ENCODE measurements at places on chromosomes 16 and 17. TPM values are rescaled to one million over a fixed set of nuclear protein-coding genes. Genes with fewer than 3 reads are reported as not detected.

KRT33B gene
- not detected for total RNA-seq

HSD17B2 gene
- 0.23 TPM for total RNA-seq

SLFN12L gene
- 0.16 TPM for total RNA-seq

DPEP3 gene
- 2.7 TPM for total RNA-seq

CCDC78 gene
- 20.8 TPM for total RNA-seq

ARHGAP23 gene
- total RNA-seq = 56.6 TPM

MYH2 gene
- total RNA-seq = 1.5 TPM

NPIPB9 gene
- total RNA-seq = 2.5 TPM

SMCR8 gene
- total RNA-seq = 18.0 TPM

TCAP gene
- total RNA-seq = 2.9 TPM

TEKT5 gene
- total RNA-seq = 0.60 TPM

SLC9A5 gene
- 10.3 TPM for total RNA-seq

- no peak for DNase-seq
Measured at GRCh38 chr17:28970879-28971278, 19.6 kb upstream of the PHF12 start.

GRCh38 chr16:9115277-9115676 lies 23.8 kb downstream of the HAPSTR1 start:
- no peak for DNase-seq

GRCh38 chr16:53052519-53053501 lies at the start of gene CHD9NB:
TSS of gene CHD9NB (minus strand) at chr16:53052897. CDS start at chr16:53044158, 8,739 bp downstream.
- DNase-seq = no peak

DNA sequence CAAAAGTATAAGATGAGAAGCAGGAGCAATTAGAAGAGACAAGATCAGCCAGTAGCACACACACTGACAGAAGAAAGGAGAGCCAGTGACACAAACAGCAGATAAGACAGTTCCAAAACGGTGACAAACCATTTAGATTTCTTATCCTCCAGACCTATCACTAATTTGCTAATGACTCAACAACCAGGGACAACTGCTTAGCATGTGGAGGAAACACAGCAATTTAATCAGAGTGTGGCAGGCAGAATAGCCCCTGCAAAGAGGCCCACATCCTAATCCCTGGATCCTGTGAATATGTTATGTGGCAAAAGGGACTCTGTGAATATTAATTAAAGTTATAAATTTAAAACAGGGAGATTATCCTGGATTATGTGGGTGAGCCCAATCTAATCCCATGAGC lies 81.1 kb downstream of the CACNG1 start:
- DNase-seq = no peak

DNA sequence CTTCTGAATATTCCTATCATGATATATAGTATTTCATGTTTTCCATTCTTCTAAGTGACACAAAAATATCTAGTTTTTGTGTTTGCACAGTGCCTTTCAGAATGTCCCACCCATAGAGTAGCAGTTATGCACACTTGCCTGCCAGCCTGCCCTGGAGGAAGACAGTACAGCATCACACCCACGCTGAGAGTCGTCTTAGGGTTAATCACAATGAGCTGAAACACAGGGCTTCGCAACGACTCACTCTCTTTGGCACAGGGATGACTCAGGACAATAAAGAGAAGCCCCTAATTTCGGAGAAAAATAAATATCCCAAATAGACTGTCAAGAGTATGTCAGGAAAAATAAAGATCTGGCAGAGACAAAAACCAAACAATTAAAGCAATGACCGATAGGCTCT lies 11.6 kb upstream of the NDUFAB1 start:
- DNase-seq = no peak

GRCh38 chr17:49886036-49886435 lies 38.2 kb upstream of the TAC4 start:
- no peak for DNase-seq

- DNase-seq = peak; percentile 86
Measured at GRCh38 chr16:4330277-4330874, 14.5 kb downstream of the GLIS2 start.

GRCh38 chr17:40069751-40070708 lies 7.3 kb downstream of the THRA start:
- no peak for DNase-seq

GRCh38 chr17:82419540-82419939 lies 1.2 kb upstream of the OGFOD3 start:
- no peak for DNase-seq

GRCh38 chr16:50884066-50884860 lies 142.4 kb downstream of the CYLD start:
- peak; percentile 87 for DNase-seq

DNA sequence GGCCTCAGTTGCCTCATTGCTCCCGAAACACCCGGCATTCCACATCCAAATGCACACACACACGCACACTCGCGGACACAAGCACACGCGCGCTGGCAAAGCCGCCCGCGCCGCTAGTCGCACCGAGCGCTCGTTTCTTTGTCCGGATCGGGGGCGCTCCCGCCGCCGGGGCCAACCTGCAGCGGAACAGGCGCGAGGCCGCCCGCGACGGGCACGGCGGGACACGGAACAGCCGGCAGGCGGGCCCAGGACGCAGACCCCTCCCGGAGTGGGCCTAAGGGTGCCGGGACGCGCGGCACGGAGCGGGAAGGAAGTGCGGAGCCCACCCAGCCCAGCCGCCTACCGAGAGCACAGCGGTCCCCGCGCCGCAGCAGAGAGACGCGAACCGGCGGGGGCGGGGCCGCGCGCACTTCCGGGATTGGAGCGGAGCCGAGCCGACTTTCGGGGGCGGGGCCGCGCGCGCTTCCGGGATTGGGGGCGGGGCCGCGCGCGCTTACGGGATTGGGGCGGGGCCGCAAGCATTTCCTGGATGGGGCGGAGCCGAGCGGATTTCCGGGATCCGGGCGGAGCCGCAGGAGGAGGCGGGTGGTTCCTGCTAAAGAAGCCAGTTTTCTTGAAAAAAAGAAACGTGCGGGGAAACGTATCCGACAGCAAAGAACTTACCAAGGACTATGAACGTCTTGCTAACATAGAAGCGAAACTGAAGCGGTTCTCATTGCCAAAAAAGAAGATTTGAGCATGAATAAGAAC lies at the start of gene CYBC1:
CYBC1 (minus strand) TSS at position 396 of the 750 bp plus-strand sequence. CDS start 1,498 bp downstream, outside the sequence.
- DNase-seq = peak; percentile 90

DNA sequence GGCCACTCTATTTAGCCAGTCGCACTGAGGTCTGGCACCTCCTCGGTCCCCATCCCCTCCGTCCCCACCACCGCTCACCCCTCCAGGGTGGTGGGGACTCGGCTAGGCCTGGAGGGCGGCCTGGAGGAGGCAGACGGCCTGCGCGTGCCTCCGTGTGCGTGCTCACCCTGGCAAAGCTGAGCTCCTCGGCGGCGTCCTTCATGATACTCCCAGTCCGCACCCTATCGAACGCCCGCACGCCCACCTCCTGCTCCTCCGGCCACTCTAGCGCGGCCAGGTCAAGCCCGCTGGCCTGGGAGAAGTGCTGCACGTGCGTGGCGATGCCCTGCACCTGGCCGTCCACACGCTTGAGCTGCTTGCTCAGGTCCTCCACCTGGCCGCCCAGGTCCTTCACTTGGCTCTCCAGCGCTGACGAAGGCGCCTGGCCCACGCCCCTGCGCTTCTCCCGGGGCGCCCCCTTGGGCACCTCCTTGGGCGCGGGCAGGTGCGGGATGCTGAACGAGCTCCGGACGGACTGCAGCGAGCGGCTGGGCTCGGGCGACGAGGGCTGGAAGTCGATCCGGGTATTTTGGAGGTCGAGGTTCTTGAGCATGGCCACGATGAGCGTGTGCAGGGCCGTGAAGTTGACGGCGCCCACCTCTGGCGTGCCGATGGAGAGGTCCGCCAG lies 644 bp downstream of the QRICH2 start:
- DNase-seq = no peak

- DNase-seq = no peak
Measured at GRCh38 chr16:71379711-71380110, 21.2 kb downstream of the CALB2 start.

- DNase-seq = no peak
Measured at GRCh38 chr17:80960037-80960796, 31.4 kb upstream of the CHMP6 start.

DNA sequence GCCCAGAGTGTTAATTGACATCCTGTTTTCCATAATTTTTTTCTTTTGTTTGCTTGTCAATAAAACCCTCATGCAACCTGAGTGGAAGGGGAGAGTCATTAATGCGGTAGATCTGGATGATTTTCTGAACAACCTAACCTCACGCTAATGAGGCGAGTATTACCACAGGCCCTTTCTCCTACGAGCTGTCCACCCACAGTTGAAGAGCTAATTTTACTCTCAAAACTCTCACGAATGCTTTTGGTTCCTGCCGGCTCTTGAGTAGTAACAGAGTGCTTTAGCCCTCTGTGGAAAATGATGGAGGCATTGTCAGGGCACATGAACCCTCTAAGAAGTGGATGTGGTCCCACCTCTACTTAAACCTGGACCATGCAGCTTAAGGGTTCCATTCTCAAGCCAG lies 491.3 kb upstream of the RBFOX1 start:
- DNase-seq = no peak

GRCh38 chr16:82641336-82641984 lies 14.7 kb downstream of the CDH13 start:
- no peak for DNase-seq

GRCh38 chr16:31134625-31135534 lies 647 bp downstream of the PRSS8 start:
- peak; percentile 63 for DNase-seq

GRCh38 chr16:1993731-1994131 lies 4.0 kb downstream of the SYNGR3 start:
- no peak for DNase-seq

DNA sequence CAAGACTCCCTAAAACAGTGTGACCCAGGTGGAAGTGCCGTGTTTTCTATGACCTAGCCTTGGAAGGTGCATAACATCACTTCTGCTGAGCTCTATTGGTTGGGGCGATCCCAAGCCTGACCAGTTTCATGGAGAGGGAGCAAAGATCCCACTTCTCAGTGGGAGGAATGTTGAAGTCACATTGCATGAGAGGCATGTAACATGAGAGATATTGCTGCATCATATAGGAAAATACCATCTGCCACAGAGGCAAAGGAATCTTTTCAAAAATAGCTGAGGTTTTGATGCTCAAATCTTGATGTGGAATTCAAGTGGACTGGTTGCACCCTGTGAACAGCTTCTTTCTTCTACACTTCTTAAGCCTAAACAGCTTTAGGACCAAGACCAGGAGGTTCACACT lies 56.4 kb upstream of the NLRP1 start:
- no peak for DNase-seq

DNA sequence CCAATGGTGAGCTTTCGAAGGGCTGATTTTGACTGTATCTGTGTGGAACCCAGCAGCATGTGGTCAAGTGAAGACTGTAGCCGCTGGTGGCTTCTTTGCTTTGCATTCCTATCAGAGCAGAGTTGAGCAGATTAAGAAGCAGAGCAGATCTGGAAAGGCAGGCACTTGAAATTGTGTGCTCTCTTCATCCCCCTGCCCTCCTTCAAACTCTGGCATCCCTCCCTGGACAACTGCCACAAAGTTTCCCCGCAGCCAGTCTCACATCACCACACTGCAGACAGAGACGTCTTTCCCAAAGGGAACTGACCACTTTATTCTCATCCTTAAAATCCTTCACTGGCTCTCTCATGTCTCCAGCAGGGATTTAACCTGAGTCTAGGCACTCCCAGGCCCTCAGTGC lies 237.1 kb upstream of the DYNLRB2 start:
- DNase-seq = no peak

- no peak for DNase-seq
Measured at GRCh38 chr17:39198186-39198566, 707 bp upstream of the CACNB1 start.

DNA sequence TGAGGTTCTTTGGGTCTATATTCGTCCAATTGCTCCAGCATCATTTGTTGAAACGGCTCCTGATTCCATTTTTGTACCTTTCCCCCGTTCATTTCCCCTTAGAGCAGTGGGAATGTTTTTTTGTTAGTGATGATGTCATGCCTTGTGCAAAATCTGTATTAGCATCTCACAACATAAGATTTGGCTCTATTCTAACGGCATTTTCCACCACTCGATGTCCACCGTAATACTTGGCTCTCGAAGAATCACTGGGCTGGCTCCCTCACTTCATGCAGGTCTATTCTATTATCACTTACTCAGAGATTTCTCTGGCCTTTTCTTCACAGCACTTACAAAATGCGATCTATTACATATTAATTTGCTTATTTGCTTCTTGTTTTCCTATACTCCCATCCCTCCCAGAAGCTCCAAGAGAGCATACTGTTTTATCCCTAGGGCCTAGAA lies 571 bp upstream of the NME1 start:
- no peak for DNase-seq

- no peak for DNase-seq
Measured at GRCh38 chr17:77696721-77697460, 261.6 kb upstream of the TNRC6C start.

- no peak for DNase-seq
Measured at GRCh38 chr17:55121268-55121667, 143.5 kb upstream of the HLF start.

- DNase-seq = no peak
Measured at GRCh38 chr17:75048249-75048878, 1.3 kb downstream of the KCTD2 start.

DNA sequence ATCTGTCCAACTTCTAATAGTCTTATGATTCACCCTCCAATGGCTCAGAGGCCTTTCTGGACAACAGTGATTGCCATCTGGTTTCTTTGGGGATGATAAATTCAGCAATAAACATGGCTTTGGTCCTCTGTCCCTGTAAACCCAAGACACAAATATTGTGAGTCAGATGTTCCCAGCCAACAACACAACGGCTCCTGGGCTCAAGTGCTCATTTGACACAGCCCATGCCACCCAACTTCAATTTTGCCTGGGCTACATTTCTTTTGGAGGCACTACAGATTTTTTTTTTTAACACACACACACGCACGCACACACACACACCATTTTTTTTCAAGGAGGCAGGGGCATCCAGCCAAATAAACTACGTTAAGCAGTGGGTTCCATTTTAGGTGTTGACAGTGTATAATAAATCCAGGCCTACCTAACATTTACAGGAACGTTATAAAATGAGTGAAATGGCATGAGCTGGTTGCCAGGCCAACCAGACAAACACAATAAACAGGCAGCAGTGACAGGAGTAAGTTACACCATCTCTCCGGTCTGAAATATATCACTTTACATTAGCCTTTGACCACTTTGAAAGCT lies 939.9 kb upstream of the SOX9 start:
- no peak for DNase-seq

DNA sequence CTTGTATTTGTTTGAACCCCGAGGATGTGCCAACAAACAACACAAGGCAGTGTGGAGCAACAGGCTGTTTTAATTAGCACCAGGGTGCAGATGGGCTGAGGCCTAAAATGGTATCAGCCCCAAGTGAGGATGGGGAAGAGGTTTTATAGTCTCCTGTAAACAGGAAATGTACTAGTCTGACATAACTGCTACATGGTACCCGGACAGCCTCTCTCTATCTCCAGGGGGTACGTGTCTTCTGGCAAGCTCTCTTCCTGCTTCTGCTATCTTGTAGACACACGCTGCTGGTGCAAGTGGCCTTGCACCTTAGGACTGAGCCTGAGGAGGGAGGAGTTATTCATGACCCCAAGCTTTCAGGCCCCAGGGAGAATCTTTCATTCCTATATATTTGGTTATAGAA lies 2451.0 kb downstream of the TP53TG3F start:
- no peak for DNase-seq

GRCh38 chr16:88208112-88208511 lies 174.6 kb upstream of the ZNF469 start:
- no peak for DNase-seq
